Epithelial cell of esophagus (primary cell): ENCODE measurements at places on chromosomes 16 and 17.

DNA sequence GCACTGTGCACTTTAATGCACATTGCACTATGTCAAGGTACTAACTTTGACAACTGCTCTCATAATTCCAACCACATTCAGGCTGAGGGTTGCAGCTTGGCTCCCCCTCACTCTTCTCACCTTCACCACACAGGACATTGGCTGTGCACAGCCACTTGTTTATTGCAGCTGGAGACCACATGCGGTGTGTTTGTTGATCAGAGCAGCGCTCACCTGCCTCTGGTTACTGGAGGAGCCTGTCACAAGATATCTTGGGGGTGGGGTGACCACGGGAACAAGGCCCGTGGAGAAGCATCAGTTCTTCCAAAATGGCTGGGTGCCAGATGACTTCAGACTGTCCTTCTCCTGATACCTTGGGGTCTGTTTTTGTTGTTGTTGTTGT is 10.6 kb upstream of the CCL5 start:
- DNase-seq: no peak

- DNase-seq: no peak
These were observed 30.0 kb downstream of the TEKT5 start for GRCh38 chr16:10664720-10665126.

DNA sequence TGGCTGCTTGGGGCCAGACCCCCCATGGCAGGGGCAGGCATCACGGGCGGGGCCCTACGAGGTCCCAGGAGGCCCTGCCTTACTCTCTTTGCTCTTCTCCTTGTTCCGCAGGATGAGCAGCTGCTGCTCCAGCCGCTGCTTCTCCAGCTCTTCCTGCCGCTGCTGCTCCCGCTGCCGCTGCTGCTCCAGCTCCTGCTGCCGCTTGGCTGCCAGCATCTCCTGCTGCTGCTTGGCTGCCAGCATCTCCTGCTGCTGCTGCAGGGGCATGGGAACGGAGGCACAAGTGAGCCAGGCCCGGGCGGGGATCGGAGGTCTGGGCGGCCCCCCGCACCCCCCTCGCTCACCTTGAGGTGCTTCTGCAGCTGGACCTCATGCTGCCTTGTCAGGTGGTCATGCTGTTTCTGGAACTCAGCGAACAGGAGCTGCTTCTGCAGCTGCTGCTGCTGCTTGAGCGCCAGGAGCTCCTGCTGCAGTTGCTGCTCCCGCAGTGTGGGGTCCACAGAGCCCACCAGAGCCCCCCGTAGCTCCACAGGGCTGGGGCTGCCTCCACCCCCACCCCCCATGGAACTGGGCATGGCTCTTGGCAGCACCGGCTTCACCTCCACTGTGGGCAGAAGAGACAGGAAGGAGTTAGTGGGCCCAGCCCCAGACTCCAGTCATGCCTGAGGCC is 22.8 kb downstream of the G6PC3 start:
- DNase-seq: no peak

DNA sequence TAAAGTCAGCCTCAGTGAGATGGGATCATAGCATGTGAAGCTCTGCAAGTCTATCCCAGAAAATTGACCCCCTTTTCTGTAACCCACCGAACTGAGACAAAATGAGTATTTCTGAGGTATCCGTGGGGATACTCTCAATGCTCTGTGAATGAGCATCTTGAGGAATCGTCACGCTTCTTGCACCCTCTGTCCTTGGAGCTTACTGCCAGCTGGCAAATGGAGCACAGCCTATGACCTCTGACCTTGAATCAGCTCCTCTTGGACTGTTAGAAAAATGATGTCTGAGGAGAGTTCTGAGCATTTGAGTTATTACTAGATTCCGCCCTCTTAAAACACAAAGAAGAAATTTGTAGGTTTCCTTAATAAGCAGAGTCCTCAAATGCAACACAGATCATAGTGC is 342.1 kb downstream of the ZFHX3 start:
- DNase-seq: no peak

GRCh38 chr16:65306300-65306699 is 184.4 kb upstream of the CDH11 start:
- DNase-seq: peak; percentile 7

GRCh38 chr17:75693500-75694481 is 26.7 kb downstream of the SAP30BP start:
- DNase-seq: peak; percentile 69

- no peak for DNase-seq
These were observed 39.6 kb upstream of the PABPN1L start for GRCh38 chr16:88906020-88906419.
